Stimulated activated naive B cell treated with anti-CD40 and anti-IgM and Interleukin-4, amounts not matched to agents 10 μg/mL and 1 μg/mL and 100 μg/mL, for 72 hours (primary cell): ENCODE measurements at places on chromosomes 6 and 20.

- no peak for DNase-seq
Observed at GRCh38 chr6:169921217-169921616, 169.8 kb downstream of the ERMARD start.

GRCh38 chr20:63602321-63602720 is 24.6 kb downstream of the GMEB2 start:
- DNase-seq = no peak

DNA sequence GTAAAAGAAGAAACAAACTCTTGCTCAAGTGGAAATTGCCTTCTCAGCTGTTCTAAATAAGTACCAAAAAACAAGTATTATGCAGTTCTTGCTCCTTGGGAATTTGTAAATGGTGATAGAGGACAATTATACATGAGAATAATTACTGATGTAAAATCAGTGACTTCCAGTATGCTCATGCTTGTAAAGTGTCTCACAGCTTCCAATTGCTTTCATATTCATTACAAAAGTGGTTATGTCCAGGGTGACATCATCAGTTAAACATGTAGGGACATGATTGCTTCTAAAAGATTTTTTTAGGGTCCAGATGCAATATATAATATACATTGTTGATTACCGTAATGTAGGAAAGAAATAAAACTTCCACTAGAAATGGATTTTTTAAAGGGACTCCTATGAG is 122.8 kb upstream of the B3GAT2 start:
- no peak for DNase-seq

- no peak for DNase-seq
Observed at GRCh38 chr20:38586181-38586525, 5.2 kb downstream of the ADIG start.

DNA sequence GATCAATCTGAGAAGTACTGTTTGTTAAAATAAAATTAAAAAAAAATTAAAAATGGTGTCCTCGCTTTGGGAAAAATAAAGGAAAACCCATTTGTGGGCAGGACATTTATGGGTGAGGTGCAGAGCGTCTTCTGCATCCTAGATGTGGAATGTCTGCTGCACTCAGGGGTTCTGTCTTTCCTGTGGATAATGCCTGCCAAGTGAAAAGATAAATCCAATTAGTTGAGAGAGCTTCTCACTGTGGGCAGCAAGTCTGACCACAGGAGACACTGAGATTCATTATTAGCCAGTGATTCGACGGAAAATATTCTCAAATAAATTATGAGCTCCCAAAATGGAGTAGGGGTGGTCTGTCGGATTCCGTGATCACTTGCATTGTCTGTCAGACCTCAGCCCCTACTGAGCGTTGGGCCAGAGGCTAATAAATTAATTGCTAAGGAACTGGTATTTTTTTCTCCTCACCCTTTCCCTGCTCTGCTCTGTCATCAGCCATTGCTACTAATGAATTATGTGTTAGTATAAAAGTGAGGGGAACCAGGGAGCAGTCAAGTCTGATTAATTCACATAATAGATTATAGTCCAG is 10.0 kb downstream of the GMPR start:
- no peak for DNase-seq

DNA sequence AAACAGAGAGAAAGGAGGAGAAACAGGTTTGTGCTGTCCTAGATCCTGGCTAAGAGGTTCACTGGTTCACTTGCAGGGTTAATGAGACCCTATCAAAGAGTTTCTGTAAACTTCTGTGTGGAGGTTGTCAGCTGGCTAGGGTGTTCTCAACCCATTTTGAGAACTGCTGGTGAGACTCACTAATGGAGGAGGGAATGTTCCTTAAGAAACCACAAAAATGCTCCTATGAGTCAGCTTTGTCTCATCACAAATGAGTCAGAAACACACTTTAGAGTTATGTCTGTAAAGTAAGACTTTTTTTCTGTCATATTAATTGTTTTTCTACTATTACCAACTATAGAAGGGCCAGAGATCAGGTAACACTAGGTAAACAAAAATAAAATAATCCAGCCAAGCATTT is 884.4 kb downstream of the PHF3 start:
- no peak for DNase-seq
